Urinary bladder (tissue), 4 donors: ENCODE measurements at places on chromosomes 2 and 18. TPM values are rescaled to one million over a fixed set of nuclear protein-coding genes. Genes with fewer than 3 reads are reported as not detected.

DNA sequence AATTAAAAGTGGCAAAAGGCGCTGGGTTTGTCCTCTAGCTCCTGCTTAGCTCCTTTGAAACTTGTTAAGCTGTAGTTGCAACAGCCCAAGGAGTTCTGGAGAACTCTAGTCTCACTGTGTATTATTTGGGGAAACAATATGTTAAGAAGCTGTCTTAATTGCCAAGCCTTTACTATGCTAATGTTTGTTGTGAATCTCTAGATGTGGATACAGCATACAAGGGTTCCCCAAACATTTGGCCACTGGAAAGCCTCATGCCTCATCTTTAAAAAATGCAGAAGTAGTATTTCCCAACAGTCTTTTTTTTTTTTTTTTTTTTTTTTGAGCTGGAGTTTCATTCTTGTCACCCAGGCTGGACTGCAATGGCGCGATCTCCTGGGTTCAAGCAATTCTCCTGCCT lies 236.7 kb downstream of the PRKCE start:
- no peak for DNase-seq

DNA sequence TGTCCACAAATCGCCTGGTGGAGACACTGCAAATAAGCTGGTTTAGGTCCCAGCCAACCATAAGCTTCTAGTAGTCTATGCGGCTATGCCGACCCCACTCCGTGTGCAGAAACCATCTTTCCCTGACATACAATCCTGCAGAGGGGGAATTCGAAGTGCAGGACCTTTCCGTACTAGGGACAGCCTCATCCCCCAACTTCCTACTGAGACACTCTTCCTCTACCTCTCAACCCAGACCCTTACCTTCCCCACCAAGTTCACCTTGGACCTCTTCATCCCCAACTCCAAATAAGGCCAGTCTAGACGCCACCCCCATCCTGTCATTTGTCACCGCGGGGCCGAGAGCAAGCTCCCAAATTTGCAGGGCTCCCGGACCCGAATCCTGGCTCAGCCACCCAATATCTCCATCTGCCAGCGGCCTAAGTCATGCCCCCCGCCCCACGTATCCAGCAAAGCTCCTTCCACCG lies 496 bp downstream of the SUCLG1 start:
- no peak for DNase-seq

- no peak for DNase-seq
These were observed 1.8 kb downstream of the AFF3 start for GRCh38 chr2:100140582-100140981.

DNA sequence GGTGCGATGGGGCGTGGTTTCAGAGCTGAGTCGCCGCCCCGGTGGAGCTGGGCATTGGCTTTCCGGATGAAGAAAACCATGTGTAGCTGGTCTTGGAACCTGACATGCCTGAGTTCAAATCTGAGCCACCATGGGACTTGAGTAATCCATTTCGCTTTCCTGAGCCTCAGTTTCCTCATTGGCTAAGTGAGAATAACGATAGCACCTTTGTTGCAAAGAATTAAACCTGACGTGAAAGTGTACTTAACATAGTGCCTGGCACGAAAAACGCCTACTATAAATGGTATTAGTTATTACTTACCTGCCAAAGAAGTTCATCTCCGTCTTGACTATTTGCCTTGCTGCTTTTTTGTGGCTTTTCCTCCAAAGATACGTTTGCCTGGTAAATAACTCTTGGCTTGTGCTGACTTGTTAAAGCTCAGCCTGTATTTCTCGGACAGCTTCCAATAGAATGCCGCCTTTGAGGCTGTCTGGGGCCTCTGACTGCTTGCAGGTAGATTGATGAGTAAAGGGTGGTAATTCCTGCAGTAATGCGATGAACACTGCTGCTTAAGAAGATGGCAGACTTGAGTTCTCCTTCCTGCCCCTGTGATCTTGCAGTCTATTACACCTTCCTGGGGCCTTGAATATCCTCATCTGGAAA lies 1.3 kb downstream of the CDCA7 start:
- no peak for DNase-seq

DNA sequence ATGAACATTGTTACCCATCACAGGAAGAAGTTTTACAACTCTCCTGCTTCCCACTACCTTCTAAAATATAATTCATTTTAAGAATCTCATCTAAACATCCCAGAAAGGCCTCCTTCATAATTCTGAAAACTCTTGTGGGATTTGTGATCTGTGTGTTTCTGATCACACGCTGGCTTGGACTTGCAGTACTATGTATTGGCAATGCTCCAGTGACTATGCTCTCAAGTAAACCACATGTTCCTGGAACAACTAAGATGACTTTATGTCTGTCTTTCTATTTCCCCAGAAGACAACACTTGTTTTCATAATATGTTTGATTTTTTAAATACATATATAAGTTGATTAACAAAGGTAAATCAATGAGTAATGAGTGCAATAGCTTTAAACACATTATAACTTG lies 376.6 kb upstream of the NETO1 start:
- no peak for DNase-seq

DNA sequence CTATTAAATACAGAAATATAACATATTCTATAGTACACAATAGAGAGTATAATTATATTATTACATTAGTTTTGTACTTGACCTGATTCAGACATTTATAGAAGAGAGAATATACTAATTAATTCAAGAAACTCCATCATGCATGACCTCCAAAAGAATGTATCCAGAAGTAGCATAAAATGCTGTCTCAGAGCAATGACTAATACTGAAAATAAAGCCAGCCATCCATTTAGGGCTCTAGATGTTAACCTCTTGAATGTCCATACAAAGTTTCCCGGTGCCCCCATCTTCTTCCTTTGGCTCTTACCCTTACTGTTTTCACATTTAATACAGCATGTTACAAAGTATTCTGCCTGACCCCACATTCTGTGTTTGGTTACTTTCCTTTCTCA lies 102.0 kb downstream of the ARHGAP15 start:
- no peak for DNase-seq

DNA sequence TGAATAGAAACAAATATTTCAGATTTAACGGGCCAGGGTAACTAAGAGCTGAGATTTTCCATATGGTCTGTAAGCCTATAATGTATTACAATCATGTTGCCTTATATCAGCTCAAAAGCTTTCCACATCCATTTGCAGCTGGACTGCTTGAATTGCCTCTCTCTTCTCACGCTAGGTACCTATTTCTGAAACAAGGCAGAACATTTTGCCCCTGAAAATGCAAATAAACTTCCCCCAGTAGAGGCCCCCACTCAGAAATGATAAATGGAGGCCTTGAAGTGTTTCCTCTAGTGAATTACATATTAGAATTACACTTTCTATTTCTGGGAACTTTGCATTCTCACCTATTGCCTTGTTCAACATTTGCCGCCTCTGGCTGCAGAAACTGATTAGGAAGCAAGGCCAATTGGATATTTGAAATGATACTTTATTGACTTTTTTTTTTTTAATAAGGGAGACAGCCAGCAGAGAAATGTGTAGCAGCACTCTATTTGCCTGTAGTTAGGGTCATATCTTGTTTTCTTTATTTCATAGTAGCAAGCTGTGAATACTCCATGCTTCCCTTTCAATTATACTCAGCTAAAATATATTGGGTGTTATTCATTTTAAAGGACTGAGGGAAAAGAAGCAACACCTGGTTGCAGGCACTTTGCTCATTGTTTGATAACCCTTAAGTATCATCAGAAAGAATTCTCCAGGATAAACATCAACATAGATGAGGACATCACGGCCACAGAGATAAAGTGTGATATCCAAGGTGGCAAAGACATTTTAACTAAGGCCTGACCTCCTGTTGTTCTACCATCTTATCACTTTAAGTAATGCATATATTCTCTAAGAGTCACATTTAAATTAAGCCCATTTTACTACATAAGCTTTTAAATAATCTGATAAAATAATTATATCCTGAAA lies 505.5 kb downstream of the LRRTM4 start:
- no peak for DNase-seq

DNA sequence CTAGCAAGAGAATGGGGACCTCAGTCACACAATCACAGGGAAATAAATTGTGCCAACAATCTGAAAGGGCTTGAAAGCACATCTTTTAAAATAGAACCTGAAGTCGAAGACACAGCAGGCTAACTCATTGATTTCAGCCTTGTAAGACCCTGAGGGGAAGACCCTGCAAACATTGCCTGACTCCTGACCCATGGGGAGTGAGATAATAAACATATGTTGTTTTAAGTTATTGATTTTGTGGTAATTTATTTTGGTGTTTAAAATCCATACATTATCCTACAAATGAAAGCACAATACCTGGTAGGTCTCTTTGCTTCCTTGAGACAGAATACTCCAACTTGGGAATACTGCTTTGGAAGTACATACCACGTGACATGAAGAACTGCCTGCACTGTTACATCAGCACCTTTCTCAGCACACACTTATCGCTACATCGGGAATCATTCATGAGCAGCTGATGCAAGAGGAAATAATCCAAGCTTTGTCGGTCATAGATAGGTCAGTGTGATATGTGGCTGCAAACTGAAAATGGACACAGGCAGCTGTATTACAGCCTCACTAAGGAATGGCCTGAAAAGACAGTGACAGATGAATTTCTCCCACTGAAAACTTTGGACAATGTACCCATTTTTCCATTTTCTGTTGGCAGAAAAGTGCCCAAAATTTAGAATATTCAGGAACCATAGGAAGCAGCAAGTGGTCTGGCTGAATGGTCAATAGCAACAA lies 494.5 kb upstream of the MAP2 start:
- peak; percentile 36 for DNase-seq

- DNase-seq = peak; percentile 51
These were observed 3.3 kb downstream of the KLHL30 start for GRCh38 chr2:238141541-238142318.

Gene RRM2
- total RNA-seq = 24.8 TPM

Gene PTPRN
- 1.0 TPM for total RNA-seq

Gene POTEC
- total RNA-seq = not detected
